NCI-H2029 (cell line): ENCODE measurements at places on chromosomes 7 and 10.

DNA sequence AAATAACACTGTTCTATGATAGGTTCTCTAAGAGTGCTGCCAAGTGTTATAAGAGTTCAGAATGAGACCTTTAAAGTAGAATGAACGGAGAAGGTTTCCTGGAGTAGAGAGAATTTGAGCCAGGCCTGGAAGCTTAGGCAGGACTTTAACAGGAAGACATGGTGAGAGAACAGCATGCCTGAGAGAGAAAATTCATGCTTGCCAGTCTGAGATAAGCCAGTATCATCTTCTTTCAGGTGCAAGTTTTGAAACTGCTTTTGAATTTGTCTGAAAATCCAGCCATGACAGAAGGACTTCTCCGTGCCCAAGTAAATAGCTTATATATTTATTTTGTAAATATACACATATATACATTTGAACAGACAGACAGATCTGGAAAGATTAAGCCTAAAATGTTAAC lies 22.1 kb downstream of the ARMC10 start:
- no peak for DNase-seq

GRCh38 chr10:121418126-121418777 lies 180.0 kb downstream of the FGFR2 start:
- DNase-seq: no peak

DNA sequence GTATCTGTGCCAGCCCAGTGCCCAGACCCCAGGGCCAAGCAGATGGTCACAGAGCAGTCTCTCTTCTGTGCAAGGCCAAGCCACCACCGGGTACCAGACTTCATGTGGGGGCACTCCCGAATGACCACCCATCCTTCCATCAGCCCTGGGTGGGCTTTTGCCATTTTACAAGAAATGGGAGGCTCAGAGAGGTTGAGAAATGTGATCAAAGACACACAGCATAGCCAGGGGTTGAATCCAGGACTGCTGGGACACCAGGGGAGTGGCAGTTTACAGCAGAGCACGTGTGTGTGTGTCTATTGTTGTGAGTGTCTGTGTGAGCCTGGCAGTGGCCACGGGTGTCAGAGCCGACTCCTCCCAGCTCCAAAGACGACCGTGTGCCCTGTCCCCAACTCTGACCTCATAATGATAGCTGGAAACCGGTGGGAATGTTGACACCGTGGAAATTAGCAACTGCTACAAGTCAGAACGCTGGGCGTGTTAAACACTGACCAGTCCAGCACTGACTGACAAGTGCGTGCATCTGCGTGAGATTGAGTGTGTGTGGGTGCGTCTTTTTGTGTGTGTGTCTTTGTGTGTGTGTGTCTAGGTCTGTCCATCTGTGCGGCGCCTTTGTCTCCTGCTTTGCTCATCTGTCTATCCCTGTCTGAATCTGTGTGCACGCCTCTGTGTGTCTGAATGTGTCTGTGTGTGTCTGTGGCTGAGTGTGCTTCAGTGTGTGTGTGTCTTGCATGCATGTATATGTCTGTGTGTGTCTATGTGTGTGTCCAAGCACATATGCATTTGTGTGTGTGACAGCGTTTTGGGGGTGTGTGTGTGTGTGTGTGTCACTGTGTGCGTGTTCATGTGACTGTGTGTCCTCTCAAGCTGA lies 17.2 kb upstream of the SLC29A4 start:
- DNase-seq: no peak

DNA sequence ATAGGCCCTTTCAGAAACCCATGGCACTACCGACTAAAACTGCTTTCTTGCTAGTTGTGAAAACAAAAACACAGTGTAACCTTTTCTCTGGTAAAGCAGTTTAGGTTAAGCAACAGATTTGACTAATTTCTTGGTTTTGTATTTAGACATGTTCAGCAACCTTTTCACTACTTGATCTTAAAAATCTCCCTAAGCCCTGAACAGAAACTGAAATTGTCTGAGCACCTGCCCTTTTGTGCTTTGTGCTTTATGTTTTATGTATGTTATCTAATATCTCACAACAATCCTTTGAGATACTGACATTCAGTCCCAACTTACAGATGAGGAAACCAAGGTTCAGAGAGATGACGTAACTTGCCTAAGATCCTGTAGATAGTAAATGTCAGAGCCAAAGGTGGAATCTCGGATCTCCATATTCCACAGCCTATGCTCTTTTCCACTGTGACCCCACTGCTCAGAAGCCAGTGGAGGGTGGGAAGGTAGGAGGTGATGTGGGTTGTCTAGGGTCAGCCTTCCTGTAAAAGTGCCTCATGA lies 146.6 kb downstream of the LCOR start:
- no peak for DNase-seq
